ENCODE measurements at places on chromosomes 12 and 14.

GRCh38 chr12:113208041-113208934, 13.0 kb upstream of the TPCN1 start:
- H3K27me3 ChIP-seq = no peaks in the 10 kb centered on the region
- peak; percentile 38 for DNase-seq
- H3K4me3 ChIP-seq = no peak overlapping the region
- peak overlapping the region; percentile 72 for H3K27ac ChIP-seq

DNA sequence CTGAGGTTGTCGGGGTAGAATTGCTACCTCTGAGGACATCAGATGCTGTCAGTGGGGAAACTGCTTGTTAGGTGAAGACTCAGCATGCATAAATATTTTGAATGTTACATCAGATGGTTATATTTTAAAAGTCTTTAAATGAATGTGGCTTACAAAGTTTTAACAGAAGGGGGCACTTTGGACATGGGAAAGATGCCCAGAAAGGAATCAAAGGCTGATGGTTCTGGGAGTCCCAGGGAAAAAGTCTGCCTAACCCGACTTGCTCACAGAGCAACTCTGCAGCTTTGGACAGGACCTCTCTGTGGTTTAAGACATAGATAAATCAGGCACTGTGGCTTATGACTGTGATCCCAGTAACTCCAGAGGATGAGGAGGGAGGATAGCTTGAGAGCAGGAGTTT, 474.9 kb downstream of the ATP23 start:
- H3K4me1 ChIP-seq = peaks cover 22% of the 10 kb centered on the region
- H3K4me3 ChIP-seq = no peak overlapping the region
- no peak overlapping the region for H3K27ac ChIP-seq
- H3K36me3 ChIP-seq = no peaks in the 10 kb centered on the region
- no peaks in the 10 kb centered on the region for H3K27me3 ChIP-seq

- H3K4me3 ChIP-seq = peak overlapping the region; percentile 60
- peak; percentile 29 for DNase-seq
- no peaks in the 10 kb centered on the region for H3K36me3 ChIP-seq
- peaks cover 11% of the 10 kb centered on the region for H3K4me1 ChIP-seq
These were observed 21.0 kb downstream of the CFL2 start for GRCh38 chr14:34693228-34693939.

- no peaks in the 10 kb centered on the region for H3K27me3 ChIP-seq
- H3K4me3 ChIP-seq = no peak overlapping the region
- no peak overlapping the region for H3K27ac ChIP-seq
- H3K4me1 ChIP-seq = peaks cover 51% of the 10 kb centered on the region
These were observed 64.0 kb downstream of the PPP1R12A start for GRCh38 chr12:79870916-79871315.

DNA sequence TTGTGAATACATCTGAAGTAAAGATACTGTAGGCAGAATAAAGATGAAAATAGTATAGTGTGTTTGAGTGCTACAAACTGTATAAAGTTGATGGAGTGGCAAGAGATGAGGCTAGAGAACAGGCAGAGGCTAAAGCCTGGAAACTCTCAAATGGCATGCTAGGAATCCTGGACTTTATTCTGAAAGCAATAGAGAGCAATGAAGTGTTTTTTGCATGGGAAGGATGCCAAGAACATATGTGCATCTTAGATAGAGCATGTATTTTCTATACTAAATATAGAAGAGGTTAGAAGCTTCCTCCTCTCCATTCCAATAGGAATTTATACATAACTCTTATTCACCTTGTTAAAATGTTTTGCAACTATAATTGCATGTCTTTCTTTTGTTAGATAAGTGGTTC, 86.3 kb upstream of the TMTC2 start:
- H3K36me3 ChIP-seq = no peaks in the 10 kb centered on the region
- no peaks in the 10 kb centered on the region for H3K27me3 ChIP-seq
- H3K4me1 ChIP-seq = no peaks in the 10 kb centered on the region
- no peak overlapping the region for H3K27ac ChIP-seq
- no peak for DNase-seq

- DNase-seq = no peak
- no peaks in the 10 kb centered on the region for H3K27me3 ChIP-seq
- H3K36me3 ChIP-seq = no peaks in the 10 kb centered on the region
- peaks cover 20% of the 10 kb centered on the region for H3K4me1 ChIP-seq
These were observed 442.2 kb upstream of the CCDC196 start for GRCh38 chr14:66043921-66044320.

GRCh38 chr12:57216921-57217879, 606 bp downstream of the NXPH4 start:
- H3K27me3 ChIP-seq = peaks cover 77% of the 10 kb centered on the region
- no peak overlapping the region for H3K27ac ChIP-seq
- H3K36me3 ChIP-seq = peaks cover 5% of the 10 kb centered on the region
- H3K4me1 ChIP-seq = peaks cover 51% of the 10 kb centered on the region
- H3K4me3 ChIP-seq = peak overlapping the region; percentile 70
- no peak for DNase-seq

GRCh38 chr12:104653730-104654664, 197.2 kb downstream of the CHST11 start:
- no peak overlapping the region for H3K4me3 ChIP-seq
- no peak for DNase-seq
- H3K27me3 ChIP-seq = no peaks in the 10 kb centered on the region
- H3K27ac ChIP-seq = no peak overlapping the region
- H3K36me3 ChIP-seq = no peaks in the 10 kb centered on the region
- H3K4me1 ChIP-seq = peaks cover 9% of the 10 kb centered on the region

- no peak overlapping the region for H3K27ac ChIP-seq
- no peak overlapping the region for H3K4me3 ChIP-seq
- H3K27me3 ChIP-seq = peaks cover 42% of the 10 kb centered on the region
- no peak for DNase-seq
- H3K4me1 ChIP-seq = no peaks in the 10 kb centered on the region
These were observed 188.4 kb downstream of the NRXN3 start for GRCh38 chr14:78358591-78358990.

DNA sequence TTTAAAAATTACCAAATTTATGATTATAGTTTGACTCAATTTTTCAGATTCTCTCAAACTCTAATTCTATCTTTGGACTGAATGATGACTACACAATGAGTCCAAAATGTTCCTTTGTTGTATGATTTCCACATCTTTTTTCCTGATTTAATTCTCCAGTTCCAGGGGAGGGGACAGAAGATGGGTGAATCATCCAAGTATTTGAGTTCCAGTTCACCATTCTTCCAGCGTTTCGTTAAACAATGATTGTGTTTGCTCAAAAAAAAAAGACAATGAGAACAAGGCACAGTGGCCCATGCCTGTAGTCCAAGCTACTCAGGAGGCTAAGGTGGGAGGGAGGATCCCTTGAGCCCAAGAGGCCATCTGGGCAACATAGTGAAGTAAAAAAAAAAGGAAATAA, 23.8 kb downstream of the BAZ1A start:
- peaks cover 17% of the 10 kb centered on the region for H3K36me3 ChIP-seq
- H3K4me1 ChIP-seq = peaks cover 8% of the 10 kb centered on the region
- H3K4me3 ChIP-seq = no peak overlapping the region

GRCh38 chr14:53767566-53767965, 189.1 kb downstream of the BMP4 start:
- H3K4me1 ChIP-seq = no peaks in the 10 kb centered on the region
- no peak for DNase-seq
- H3K4me3 ChIP-seq = no peak overlapping the region
- no peaks in the 10 kb centered on the region for H3K27me3 ChIP-seq
- no peak overlapping the region for H3K27ac ChIP-seq
- H3K36me3 ChIP-seq = no peaks in the 10 kb centered on the region

DNA sequence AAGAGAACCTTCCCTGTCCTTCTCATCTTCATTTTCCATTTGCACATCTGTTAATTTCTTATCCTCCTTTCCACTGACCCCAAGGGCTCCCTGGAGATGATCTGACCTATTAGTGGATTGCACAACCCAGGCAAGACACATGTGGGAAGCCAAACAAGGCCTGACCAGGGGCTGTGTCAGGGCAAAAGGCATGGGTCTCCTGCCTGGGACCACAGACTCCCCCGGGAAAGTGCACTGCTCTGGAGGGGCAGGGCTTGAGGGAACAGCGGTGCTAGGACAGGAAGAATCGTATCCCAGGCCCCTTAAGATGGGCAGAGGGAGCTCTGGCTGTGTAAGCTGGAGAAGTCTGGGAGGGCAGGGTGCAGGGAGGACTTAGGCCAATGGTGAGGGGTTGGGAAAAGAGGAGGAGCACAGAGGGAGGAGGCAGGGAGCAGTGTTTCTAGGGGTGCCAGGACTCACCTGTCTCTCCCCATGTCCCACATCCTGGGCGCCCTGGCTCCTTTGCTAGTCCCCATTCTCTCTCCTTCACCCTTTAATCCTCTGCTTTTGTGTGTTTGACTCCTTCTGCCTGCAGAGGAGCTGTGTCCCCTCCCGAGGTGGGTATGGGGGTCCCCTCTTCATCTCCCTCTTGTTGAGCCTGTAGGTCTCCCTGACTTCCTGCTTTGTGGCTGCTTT, 25.3 kb downstream of the PLEKHG3 start:
- peak overlapping the region; percentile 11 for H3K4me3 ChIP-seq
- H3K36me3 ChIP-seq = peaks cover 53% of the 10 kb centered on the region
- peak; percentile 61 for DNase-seq

DNA sequence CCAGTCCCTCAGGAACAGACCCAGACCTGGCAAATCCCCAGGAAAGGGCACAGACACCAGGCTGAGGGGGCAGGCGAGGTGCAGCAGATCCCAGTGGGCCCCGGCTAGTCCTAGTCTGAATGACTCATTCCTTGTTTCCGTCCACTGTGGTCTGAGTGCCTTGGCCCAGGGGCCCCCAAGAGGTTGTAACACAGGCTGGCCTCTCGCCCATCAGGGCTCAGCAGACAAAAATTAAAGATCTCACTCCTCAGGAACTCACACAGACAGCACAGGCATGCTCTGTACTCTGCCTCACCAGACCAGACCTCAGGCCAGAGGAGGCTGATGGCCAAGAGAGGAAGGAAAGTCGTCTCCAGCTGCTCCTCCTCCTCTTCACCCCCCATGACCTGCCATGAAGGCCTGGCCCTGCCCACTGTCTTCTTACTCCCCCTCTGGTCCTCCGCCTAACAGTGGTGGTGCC, 7.7 kb upstream of the LTBP2 start:
- peak; percentile 83 for DNase-seq
- H3K4me1 ChIP-seq = peaks cover 54% of the 10 kb centered on the region
- peaks cover 14% of the 10 kb centered on the region for H3K27me3 ChIP-seq
- H3K36me3 ChIP-seq = no peaks in the 10 kb centered on the region

DNA sequence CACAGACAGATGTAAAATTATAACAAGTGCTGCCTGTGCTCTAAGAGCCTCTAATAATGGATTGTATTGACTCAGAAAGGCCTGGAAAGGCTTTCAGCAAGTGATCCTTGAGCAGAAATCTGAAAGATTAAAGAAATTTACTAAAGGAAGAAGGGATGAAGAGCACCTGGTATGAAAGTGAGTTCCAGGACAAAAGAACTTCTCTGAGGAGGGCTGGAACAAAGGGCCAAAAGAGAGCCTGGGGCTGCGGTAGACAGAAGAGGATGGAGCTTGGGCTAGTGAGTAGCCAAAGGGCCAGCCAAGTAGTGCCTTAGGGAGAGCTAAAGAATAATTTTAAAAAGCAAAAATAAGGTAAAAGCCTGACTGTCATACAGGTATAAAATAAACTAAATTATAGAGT, 44.0 kb downstream of the BCAT1 start:
- no peak overlapping the region for H3K4me3 ChIP-seq
- peaks cover 62% of the 10 kb centered on the region for H3K27me3 ChIP-seq
- no peak overlapping the region for H3K27ac ChIP-seq
- no peak for DNase-seq
- peaks cover 23% of the 10 kb centered on the region for H3K4me1 ChIP-seq

GRCh38 chr12:54988402-54989054, 4.0 kb upstream of the TESPA1 start:
- H3K4me3 ChIP-seq = no peak overlapping the region
- peak overlapping the region; percentile 72 for H3K27ac ChIP-seq
- H3K27me3 ChIP-seq = peaks cover 20% of the 10 kb centered on the region
- peak; percentile 92 for DNase-seq
- H3K36me3 ChIP-seq = no peaks in the 10 kb centered on the region

DNA sequence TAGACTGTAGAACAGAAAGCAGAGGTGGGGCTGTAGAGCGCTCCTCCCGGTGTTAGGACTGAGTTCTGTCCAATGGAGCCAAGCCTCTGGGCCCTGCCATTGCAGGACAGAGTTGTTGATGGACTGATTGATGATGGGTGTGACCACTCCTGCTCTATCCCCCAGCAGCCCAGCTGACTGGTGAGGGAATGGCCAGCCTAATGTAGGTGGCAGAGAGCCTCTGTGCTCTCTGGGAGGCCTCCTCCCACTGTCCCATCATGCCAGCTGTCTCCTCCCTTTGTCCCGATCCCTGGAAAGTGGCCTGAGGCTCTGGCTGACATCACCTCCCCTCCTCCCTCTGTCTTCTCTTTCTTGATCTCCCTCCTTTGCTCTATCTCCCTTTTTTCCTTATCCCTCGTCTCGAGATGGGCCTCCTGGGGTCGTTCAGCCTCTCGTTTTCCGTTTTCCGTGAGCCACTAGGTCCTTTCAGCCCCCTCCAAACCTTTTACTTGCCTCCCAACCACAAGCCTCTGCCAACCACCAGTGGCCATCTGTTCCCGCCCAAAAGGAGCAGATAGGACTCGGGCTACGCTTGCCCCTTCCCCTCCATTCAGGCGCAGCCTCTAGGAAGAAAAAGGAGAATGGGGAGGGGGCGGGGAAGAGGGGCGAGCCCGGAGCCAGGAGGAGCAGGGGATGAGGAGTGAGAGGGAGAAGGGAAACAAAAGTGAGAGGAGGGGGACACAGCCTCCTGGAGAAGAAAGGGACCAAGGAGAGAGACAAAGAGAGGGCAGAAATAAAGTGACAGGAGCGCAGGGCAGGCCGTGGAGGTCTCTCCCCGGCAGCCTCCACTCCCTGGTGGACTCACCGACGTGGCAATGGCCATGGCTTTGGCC, 572 bp downstream of the EFS start:
- H3K36me3 ChIP-seq = no peaks in the 10 kb centered on the region
- no peak for DNase-seq
- peak overlapping the region; percentile 72 for H3K4me3 ChIP-seq
- peaks cover 27% of the 10 kb centered on the region for H3K27me3 ChIP-seq
- H3K27ac ChIP-seq = peak overlapping the region; percentile 90

DNA sequence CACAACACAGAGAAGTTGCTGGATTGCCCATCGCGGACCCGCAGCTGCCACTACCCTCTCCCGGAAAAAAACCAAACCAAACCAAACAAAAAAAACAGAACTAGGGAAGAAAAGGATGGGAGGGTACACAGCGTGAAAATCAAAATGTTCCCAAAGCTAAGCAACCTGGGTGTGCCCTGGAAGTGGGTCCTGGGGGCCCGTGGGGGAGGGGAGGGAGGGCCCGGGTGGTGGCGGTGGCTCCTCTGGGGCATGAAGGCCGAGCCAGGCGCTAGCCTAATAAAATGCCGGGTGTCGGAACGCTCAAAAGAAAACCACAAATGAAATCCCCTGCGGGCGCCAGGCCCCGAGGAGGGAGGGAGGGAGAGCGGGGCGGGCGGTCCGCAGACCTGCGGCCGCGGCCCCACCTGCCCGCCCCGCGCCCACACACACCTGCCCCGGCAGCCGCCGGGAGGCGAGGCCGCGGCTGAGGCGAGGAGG, 787 bp downstream of the HECTD4 start:
- H3K27me3 ChIP-seq = no peaks in the 10 kb centered on the region
- peak overlapping the region; percentile 99 for H3K4me3 ChIP-seq
- no peaks in the 10 kb centered on the region for H3K36me3 ChIP-seq
- peak overlapping the region; percentile 92 for H3K27ac ChIP-seq
- H3K4me1 ChIP-seq = peaks cover 40% of the 10 kb centered on the region
